ENCODE measurements at places on chromosomes 6 and 20. TPM values are rescaled to one million over a fixed set of nuclear protein-coding genes. Genes with fewer than 3 reads are reported as not detected.

The SLC17A9 gene
- 17.9 TPM for total RNA-seq

The SIRPD gene
- not detected for total RNA-seq

The SLC22A23 gene
- total RNA-seq = 5.1 TPM

The MUC22 gene
- not detected for total RNA-seq

The GSTA3 gene
- not detected for total RNA-seq

The LY6G6C gene
- total RNA-seq = not detected

The NANP gene
- 6.9 TPM for total RNA-seq

The PRDM13 gene
- total RNA-seq = not detected

The RRAGD gene
- total RNA-seq = 25.8 TPM

The RHAG gene
- not detected for total RNA-seq

The FAM209B gene
- not detected for total RNA-seq

The CCN2 gene
- 821 TPM for total RNA-seq

The BTNL2 gene
- not detected for total RNA-seq

The SOX18 gene
- total RNA-seq = 4.2 TPM

The ETV7 gene
- total RNA-seq = 5.4 TPM

The HLA-G gene
- total RNA-seq = not detected

The OPRM1 gene
- not detected for total RNA-seq

The CST7 gene
- 5.4 TPM for total RNA-seq

The ANKEF1 gene
- 0.41 TPM for total RNA-seq

The GPSM3 gene
- total RNA-seq = 11.9 TPM

The IMPG1 gene
- not detected for total RNA-seq

The GPX5 gene
- total RNA-seq = not detected

The RARS2 gene
- 21.4 TPM for total RNA-seq

The TNFRSF6B gene
- 32.9 TPM for total RNA-seq

The PPP1R3G gene
- 7.3 TPM for total RNA-seq

The SLC2A10 gene
- total RNA-seq = 49.0 TPM

The FNDC1 gene
- total RNA-seq = 4.1 TPM

The ESR1 gene
- total RNA-seq = 4.9 TPM

The SPATS1 gene
- total RNA-seq = not detected

The NSFL1C gene
- 49.7 TPM for total RNA-seq

The MYB gene
- total RNA-seq = not detected

The CST4 gene
- total RNA-seq = not detected

The IPCEF1 gene
- 3.8 TPM for total RNA-seq
